NCI-H1105 treated with DMSO at 0.1 percent for 48 hours (cell line): ENCODE measurements at places on chromosomes 6 and 20.
A peak's percentile ranks its signal among the peaks of the same experiment; 100 is the strongest.

DNA sequence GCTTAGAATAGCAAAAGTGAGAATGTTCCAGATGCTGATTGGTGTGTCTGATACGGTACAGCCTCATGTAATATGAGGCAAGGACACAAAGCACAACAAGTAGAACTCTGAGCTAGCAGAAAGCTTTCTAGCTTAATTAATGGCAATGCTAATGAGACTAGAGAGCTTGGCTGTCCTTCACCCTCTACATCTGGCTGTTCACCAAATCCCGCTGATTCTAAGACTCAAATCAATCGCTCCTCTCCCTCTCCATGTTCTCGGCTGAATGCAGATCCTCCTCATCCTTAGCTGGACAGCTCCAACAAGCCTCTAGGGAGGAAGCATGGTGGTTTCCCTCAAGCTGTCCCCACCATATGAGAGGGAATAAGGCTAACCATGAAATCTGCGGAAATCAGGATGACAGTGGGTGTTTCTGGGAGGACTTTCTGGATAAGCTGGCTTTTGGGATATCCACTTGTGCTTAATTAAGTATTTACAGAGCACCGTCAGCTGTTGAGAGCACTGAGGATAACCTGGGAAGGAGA lies 128.9 kb downstream of the FOXC1 start:
- no peak for DNase-seq

DNA sequence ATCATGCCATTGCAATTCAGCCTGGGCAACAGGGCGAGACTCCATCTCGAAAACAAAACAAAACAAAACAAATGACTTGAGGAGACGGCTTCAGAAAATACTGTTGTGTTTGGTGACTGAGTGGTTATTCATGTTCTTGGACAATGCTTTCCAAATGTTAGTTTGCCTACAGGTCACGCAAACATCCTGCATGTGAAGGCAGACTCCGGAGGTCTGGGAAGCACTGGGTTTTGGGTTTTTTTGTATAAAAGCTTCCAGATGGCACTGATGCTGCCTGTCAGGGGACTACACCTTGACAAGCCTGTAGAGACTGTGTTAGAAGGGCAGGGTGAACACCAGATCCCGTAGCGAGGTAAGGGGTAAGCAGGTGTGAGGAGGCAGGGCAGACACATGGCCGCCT lies 81.7 kb downstream of the THBS2 start:
- DNase-seq, result no peak

DNA sequence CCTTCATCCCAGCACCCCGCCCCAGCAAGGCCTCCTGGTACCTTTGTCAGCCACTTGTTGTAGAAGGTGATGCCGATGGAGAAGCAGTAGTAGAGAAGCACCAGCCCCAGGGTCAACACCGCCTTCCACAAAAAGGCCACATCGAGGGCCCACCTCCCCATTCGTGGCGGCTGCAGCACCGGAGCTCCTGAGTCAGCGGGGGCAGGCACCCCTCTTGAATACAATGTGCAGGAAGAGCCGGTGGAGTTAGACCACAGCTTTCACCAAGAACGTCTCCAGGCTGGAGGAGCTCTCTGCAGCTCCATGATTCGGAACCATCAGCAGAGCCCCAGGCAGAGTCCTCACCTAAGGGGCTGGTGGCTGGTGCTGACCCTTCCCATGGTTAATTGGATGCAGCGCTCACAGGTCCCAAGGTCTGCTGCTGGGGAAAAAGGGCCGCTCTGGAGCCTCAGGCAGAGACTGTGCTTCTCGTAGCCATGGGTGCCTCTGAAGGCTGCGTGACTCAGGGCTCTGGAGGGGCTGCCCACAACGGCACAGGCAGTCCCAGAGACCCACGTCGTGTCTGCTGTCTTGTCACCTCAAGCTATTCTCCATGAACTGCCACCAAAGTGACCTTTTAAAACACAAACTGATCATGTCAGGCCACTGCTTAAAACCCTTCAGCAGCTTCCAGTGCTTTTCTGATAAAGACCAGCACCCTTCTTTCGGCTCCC lies 47.9 kb downstream of the ELMO2 start:
- no peak for DNase-seq

DNA sequence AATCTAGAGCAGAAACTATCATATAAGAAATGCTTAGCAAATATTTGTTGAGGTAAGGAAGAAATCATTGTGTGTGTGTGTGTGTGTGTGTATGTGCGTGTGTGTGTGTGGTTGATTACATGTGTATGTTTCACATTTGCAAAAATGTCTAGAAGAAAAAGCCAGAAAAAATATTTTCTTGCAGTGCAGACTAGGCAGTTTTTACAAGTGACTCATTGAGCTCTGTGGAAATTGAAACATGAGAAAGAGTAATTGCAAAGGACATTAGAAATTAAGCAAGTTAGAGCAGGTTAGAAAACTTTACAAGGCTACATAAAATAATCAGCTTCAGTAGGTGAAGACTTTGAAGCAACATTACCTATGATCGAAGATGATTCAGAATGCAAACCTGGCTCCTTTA lies 669.0 kb upstream of the EYS start:
- no peak for DNase-seq

DNA sequence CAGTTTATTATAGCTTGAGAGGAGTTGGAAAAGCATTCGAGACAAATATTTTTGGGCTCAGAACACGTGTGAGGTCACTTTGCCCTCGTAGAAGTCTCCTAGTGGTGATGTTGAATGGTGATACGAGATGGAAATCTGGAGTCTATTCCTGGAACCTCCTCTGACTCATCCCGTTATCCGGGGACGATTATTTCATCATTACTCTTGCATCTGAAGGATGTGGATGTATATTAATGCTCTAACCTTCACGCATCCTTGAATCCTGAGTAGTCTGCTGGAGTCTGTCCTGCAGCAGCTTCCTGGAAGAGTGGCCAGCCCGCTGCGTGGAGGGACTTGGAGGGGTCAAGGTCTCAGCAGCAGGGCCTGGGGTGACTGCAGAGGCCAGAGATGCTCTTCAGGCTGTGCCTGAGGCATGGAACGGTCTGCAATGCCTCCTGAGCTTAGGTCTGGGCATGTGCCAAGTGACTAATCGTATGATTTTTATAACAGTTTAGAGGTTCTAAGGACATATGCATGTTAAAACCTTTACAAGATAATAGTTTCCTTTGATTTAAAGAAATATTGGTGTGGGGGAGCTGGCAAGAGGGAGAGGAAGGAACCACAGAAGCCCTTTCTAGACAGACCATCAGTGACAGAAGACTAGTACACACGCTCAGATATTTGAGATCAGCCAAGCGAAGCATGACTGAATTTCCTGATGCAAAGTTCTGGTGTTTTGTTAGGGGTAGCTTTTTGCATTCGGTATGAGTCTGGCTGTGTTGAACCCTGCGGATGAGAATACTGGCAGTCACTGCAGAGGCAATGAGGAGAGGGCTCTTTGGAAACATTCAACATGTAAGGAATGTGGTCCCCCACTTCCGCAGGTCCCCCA lies 400.2 kb downstream of the QKI start:
- no peak for DNase-seq

- no peak for DNase-seq
These were observed 7.4 kb upstream of the FNDC1 start for GRCh38 chr6:159161839-159162238.

- DNase-seq, result peak; percentile 60
These were observed 69.8 kb upstream of the FAM184A start for GRCh38 chr6:119148098-119148824.

DNA sequence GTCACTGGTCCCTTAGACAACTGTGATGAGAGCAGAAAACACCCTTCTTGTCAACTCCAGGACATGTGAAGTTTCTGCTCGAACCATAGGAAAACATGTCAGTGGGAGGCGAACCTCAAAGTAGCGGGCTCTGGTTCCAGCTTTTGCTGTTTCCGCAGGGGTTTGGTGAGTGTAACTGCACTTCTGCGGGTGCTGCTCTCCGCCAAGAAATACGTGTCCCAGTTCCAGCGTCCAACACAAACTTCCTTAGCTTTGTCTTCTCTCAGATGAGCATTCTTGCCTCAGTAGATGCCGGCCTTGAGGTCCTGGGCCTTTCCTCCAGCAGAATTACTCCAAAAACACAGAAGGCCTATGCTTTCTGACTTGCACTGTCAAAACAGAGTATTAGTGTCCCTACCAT lies 156.3 kb downstream of the FNDC1 start:
- no peak for DNase-seq

DNA sequence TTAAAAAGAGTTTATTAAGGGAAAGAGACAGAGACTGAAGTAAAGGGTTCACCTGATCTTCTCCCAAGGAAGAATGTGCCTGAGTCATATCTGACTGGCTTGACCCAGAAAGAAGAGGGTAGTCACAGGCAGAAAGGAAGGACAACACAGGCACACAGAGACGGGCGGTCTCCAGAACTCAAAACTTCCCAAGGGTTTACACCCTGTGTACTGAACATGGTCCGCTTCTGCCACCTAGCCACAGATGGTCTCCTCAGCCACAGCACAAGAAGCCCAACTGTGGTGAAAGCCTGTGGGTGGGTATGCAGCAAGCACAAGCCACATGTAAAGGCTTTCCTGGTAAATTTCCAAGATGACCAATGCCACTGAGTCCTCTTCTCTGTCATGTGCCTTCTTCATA lies 17.2 kb downstream of the UNC5CL start:
- DNase-seq, result no peak

- DNase-seq, result no peak
These were observed 142.9 kb upstream of the RNF217 start for GRCh38 chr6:124819346-124819745.

GRCh38 chr6:33595001-33595846 lies 15.1 kb upstream of the BAK1 start:
- no peak for DNase-seq

DNA sequence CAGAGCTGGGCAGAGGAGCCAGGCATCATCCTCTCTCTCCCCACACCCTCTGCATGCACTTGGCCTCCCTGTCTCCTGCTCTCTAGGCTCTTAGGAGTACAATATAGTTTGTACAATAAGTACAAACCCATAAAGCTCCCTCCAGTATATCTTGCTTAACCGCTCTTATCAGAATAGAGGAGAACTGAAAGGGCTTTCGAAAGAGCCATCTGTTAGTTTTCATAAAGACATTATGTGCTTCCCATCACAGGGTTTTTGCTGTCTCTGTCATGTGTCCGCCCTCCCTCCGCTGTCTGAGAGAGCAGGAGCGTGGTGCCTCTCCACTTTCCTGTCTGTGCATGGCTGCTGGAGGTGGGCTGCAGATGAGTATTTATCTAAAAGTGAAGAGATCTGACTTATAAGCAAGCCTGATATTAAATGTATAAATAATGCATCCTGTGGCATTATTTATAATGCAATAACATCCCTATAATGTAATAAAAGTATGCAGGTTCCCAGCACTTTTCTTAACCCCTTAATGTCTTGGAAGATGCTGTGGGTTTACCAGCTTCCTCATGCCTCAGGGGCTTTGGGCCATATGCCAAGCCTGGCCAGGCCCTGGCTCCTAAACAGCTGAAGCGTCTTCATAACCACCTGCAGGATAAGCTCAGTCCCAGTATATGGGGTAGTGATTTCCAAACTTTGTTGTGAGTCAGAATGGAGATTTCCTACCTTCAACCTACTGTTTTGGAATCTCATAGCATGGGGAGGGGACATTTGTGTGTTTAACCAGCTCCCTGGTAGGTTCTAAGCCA lies 297.1 kb downstream of the DHX35 start:
- no peak for DNase-seq

- peak; percentile 45 for DNase-seq
These were observed 36.7 kb downstream of the LRFN2 start for GRCh38 chr6:40550202-40551101.

DNA sequence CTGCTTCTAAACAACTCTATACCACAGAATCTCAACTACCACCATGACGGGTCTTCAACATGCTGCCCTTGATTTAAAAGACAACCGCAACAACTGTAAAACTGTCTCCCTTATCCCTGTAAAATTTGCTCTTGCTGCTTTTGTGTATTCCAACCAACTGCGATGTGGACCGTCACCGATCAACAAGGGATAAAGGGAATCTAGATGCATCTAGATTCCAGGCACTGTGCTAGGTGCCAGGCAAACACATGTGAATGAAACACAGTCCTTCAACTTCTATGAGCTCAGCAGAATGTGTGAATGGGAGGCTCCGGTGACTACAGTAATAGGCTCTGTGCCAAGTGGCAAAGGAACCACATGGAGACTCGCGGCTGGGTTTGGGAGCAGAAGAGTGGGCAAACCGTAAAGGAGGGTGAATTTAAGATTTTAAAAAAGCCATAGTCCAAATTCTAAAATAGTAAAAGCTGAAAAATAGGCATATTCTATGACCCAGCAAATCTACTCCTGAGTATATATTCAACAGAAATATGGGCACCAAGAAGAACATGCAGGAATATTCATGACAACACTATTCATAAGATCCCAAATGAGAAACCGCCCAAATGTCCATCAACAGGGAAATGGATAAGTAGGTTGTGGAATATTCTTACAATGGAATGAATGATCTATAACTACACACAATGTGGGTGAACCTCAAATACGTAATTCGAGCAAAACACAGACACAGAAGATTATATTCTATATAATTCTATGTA lies 3.7 kb upstream of the PRND start:
- no peak for DNase-seq

DNA sequence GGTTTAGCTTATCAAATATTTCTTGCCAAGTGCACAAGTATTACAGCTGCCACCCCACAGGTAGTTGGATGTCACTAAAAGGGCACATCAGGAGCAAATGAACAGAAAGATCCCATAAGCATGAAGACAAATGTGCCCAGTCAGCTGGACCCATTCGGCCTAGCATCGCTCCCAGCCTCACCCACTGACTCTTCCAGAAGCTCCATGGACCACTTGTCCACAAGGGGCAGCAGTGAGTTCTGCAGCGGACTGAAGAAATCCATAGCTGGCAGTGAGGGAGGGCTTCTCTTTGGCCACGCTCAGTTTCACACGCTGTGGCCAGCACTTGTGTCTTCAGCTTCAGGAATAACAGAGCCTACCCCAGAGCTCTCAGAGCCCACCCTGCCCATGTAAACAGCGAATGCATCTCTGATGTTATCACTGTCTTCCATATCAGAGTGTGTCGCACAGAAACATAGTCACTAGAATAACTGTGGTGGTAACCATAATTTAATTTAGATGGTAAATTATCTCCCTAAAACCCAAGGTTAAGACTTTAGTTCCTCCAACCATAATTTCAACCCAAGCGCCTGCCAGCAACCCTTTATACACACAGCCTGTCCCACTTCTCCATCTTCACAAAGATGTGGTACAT lies 15.8 kb downstream of the CGA start:
- peak; percentile 36 for DNase-seq

GRCh38 chr20:56759741-56760278 lies 130.7 kb downstream of the TFAP2C start:
- no peak for DNase-seq

GRCh38 chr6:81694207-81694606 lies 58.3 kb downstream of the TENT5A start:
- no peak for DNase-seq

DNA sequence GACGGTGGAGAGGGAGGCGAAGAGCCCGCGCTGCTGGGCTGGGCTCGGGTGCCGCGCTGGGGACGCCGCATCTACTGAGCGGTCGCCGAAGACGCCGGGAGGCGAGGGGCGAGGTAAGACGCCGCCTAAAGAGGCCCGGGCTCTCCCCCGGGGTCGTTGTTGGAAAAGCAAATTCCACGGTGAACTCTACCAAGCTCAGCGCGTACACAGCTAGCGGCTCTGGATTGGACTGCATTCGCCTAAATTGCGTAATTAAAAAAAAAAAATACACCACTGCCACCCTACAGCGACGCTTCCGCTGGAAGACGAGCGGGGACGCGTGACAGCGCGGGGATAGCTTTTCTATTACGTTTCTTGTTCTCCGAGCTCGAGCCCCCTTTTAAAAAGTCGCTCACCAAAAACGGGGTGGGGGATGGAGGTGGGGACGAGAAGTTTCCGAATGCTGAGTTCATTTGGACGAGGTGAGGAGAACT lies 92.0 kb upstream of the PRDM1 start:
- DNase-seq, result no peak

- no peak for DNase-seq
These were observed 102.5 kb downstream of the CD24 start for GRCh38 chr6:106872049-106872448.

GRCh38 chr6:18656506-18656905 lies 269.4 kb downstream of the RNF144B start:
- no peak for DNase-seq
